Left colon (tissue), 2 donors: ENCODE measurements at places on chromosomes 4 and X. TPM values are rescaled to one million over a fixed set of nuclear protein-coding genes. Genes with fewer than 3 reads are reported as not detected.
A peak's percentile ranks its signal among the peaks of the same experiment; 100 is the strongest.

- no peak for DNase-seq
These were observed 24.2 kb downstream of the MID2 start for GRCh38 chrX:107849747-107850421.

DNA sequence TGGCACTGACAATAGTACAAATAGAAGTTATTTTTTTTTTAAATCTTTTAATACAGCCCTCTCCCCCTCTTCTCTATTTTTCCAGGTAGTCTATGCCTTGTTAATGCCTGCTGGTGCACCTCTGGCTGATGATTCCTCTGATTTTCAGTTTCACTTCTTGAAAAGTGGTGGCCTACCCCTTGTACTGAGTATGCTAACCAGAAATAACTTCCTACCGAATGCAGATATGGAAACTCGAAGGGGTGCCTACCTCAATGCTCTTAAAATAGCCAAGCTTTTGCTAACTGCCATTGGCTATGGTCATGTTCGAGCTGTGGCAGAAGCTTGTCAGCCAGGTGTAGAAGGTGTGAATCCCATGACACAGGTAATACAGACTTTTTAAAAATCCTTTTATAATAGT lies 99.1 kb downstream of the USP9X start:
- DNase-seq, result no peak

DNA sequence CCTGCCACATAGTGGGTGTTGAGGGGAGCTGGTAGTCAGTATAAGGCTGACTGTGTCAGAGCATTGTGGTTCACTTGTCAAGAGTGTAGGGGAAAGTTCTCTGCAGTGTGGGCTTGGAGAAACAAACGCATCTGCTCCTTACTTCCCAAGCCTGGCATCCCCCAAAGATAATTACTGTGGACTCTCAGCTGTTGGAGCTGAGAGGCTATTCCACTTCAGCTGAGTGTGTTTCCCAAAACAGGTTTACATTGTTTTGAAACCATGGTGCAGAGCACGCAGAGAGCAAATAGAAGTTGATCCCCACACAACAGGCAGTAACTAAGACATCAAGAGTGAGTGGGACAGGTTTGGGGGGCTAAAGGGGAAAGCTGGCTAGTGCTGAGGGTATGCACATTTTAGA lies 181.0 kb upstream of the EOLA2 start:
- DNase-seq, result no peak

GRCh38 chr4:169791527-169792156 lies 33.9 kb upstream of the HPF1 start:
- DNase-seq, result no peak

GRCh38 chr4:8671712-8672290 lies 79.2 kb downstream of the CPZ start:
- DNase-seq, result no peak

DNA sequence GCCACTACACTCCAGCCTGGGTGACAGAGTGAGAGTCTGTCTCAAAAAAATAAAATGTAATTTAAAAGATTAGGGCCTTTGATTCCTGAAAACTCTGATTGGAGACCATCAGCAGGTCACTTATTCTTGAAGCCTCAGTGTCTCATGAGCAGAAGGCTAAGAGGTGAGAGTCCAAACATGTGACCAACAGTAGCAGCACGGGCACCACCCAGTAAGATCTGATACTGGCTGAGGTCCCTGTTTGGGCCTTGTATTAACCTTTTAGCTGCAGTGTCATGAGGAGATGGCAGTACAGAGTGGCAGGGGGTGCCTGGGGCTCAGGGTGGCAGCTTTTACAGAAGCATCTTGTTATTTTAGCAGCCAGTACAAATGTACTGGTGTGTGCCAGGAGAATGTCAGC lies 89.3 kb downstream of the FHDC1 start:
- DNase-seq, result no peak

- DNase-seq, result no peak
These were observed 267.2 kb downstream of the MAPK10 start for GRCh38 chr4:86092684-86093083.

DNA sequence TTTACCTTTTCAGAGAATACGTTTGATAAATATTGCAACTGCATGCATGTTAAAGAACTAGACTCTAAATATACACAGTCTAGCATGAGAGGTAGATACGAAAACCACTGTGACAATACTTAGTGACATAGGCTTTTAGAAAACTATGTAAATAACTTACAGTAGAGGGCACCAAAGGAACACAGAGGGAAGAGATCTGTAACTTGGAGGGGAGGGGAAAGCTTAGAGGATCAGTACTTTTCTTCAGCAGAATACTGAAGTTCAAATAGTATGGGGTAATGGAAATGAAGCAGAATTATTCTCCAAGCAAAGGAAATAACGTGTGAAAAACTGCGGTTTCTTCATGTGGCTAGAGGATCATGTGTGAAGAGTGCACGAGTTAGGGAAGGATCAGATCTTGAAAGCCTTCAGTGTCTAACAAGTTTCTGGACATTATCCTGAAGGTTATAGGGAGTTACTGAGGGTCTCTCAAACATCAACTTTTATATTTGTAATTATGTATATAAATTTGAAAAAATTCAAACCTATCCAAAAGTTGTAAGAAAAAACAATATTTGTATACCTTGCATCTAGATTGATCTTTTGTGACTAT lies 264.3 kb downstream of the NPFFR2 start:
- no peak for DNase-seq

DNA sequence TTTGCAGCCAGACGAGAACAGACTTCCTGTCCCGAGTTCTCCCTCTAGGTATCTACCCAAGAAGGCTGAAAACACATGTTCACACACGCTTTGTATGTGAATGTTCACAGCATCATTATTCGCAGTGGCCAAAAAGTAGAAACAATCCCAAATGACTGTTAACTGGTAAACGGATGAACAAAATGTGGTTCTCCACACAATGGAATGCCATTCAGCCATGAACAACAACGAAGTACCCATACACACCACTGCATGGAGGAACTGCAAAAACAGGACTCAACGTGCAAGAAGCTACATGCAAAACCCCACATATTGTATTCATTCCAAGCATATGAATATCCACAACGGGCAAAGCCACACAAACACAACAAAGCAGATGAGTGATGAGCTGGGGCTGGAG lies 45.0 kb downstream of the PDHA1 start:
- DNase-seq, result no peak

DNA sequence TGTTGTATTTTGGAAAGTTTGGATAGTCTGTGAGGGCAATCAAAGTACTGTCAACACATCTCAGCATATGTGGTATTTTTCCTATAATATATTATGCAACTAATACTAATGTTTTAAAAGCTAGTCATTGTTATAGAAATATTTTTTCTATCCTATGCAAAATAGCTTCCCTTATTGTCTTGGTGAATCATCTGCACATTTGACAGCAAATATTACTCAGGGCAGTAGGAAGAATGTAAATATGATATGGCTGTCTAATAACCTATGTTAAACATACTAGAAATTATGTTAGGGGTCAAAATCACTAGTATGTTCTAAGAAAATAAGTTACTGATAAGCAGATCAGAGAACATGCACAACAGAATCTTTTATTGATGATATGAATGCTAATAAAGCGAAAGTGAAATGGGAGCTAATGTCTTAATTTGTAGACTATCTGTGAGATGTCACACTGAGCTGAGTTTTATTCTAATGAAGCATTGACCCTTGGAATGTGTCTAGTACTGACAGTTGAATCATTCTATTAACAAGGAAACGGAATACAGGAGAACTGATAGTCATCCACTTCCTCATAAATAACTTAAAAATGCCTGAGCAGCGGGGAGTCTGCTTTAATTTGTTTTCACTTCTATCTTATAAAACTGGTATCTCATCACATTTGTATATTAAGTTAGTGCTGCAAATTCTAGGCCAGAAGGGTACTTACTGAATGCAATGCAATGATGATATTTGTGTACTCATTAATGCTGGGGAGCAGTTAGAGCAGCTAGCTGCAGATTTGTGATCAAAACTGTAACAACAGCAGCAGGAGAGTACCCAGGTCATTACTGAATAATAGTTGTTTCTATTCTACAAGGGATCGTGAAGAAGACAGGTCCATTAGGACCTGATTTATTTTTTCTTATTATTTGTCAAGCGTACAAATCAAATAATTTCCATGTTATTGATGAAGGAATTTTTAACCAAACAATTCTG lies 440.3 kb upstream of the AADAT start:
- no peak for DNase-seq

GRCh38 chr4:172947594-172947993 lies 221.0 kb upstream of the GALNT7 start:
- DNase-seq, result no peak

- DNase-seq, result no peak
These were observed 168.6 kb downstream of the PPP3CA start for GRCh38 chr4:101178731-101179130.

- DNase-seq, result no peak
These were observed 56.9 kb upstream of the PRPS1 start for GRCh38 chrX:107571296-107571998.

GRCh38 chrX:125778261-125778660 lies 387.8 kb downstream of the DCAF12L2 start:
- no peak for DNase-seq

DNA sequence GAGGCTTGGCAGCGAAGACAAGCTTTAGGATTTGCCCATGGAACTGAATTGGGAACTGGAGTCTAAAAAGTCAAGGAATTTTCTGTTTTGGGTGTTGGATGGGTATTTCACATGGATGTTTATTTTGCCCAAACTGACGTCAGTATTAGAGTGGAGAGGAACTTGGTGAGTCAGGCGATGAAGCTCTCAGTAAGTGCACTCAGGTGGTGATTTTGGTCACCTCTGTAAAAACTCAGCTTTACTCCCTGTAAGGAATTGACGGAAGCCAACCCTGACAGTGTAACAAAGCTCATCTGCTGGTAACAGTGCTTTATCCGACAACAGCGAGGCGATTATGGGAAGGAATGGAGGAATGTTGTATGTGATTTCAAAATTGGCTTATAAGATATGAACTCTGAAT lies 77.0 kb upstream of the PGRMC2 start:
- no peak for DNase-seq

DNA sequence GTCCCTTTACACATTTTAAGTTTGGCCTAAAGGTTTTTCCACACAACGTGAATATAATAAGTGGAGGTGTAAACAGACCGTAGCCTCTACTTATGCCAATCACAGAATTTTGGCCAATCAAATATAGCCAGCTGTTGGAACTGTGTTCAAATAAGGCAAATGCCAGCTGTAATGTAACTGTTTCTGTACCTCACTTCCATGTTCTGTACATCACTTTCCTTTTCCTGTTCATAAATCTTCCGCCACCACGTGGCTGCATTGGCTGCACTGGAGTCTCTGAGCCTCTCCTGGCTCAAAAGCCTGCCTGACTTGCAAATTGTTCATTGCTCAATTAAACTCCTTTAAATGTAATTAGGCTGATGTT lies 105.1 kb upstream of the SMIM31 start:
- DNase-seq, result no peak

- DNase-seq, result no peak
These were observed 1.4 kb upstream of the PTPN13 start for GRCh38 chr4:86592553-86593249.

DNA sequence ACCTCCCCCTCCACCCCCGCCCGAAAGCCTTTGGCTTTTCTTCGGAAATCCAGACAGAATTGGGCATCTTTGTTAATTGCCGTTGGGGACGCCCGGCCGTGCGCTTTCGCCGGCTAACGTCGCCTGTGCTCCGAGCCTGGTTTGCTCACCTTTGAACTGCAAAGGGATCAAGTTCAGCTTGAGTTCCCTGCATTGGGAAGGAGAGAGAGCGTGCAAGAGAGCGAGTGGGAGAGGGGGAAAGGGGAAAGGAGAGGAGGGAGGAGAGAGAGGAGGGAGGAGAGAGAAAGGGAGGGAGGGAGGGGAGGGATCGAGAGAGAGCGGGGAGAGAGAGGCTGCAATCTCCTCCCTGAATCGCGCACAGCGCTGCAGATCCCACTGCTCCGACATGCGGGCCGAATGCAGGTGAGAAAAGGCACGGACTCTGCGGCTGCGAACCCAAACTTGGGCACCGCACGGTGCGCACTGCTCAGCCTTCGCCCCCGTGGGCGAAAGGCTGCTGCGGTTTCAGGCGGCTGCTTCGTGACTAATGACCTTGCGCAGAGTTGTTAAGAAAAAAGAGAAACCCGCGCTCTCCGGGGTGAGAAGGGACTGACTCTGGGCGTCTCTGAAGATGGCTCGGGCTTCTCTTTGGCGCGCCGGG lies at the start of gene PCDH7:
PCDH7 (plus strand) TSS at position 349 of the 640 bp plus-strand sequence. CDS start 1,054 bp downstream, outside the sequence.
- DNase-seq, result peak; percentile 20

- DNase-seq, result no peak
These were observed 27.2 kb upstream of the GRPR start for GRCh38 chrX:16096141-16096540.

The F11 gene
- not detected for total RNA-seq

The GAGE12J gene
- not detected for total RNA-seq

The UGT2B10 gene
- 1.8 TPM for total RNA-seq

The MAGEA11 gene
- total RNA-seq, result not detected

The INTU gene
- total RNA-seq, result 3.8 TPM

The DCUN1D4 gene
- total RNA-seq, result 37.5 TPM

The ANKRD37 gene
- total RNA-seq, result 5.0 TPM

The GK gene
- total RNA-seq, result 28.2 TPM

The PHKA1 gene
- 3.9 TPM for total RNA-seq

The TIGD4 gene
- 0.17 TPM for total RNA-seq
